ENCODE measurements at places on chromosomes 5 and 9. TPM values are rescaled to one million over a fixed set of nuclear protein-coding genes. Genes with fewer than 3 reads are reported as not detected.

The SPATA31D3 gene
- not detected for total RNA-seq

The SPATA9 gene
- 1.3 TPM for total RNA-seq

The PCDHA1 gene
- total RNA-seq, result not detected

The TAF11L5 gene
- not detected for total RNA-seq
